Iris pigment epithelial cell (primary cell): ENCODE measurements at places on chromosomes 7 and 10.

GRCh38 chr7:69910150-69910549 is 311.9 kb downstream of the AUTS2 start:
- no peak for DNase-seq

GRCh38 chr10:56624082-56624481 is 263.0 kb upstream of the ZWINT start:
- DNase-seq, result no peak

- DNase-seq, result no peak
Observed at GRCh38 chr7:131057794-131058070, 269.9 kb upstream of the MKLN1 start.

DNA sequence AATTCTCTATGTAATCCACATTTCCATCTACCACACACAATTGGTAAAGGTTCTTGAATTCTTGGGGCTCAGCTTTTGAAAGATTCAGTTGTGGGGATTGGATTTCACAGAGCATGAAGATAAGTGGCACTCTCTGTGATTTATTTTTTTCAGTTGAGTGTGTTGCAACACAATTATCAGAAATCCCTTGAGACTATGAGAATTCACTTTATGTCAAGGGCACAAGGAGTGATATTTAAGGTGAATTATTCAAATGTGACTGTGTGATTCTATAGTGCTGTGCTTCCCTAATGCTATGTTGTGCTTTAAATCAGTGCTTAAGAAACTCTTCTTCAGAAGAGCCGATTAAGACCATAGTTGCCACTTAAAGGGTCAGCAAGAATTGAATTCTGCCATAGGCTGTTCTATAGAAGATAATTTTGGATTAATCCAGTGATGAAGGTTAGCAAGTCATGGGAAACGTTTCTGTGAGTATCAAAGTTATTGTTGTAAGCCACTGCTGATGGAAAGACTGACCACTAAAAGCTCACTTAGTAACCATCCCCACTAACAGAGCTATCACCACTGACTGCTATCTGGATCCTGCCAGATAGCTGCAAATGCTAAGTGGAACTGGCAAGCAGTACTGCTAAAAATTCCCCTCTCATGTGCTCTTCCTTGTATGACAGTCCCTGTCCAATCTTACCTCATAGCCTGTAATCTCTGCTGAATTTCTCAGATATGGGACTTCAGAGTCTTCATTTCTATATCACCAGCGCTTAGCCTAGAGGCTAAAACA is 134.0 kb upstream of the SEMA3D start:
- no peak for DNase-seq

DNA sequence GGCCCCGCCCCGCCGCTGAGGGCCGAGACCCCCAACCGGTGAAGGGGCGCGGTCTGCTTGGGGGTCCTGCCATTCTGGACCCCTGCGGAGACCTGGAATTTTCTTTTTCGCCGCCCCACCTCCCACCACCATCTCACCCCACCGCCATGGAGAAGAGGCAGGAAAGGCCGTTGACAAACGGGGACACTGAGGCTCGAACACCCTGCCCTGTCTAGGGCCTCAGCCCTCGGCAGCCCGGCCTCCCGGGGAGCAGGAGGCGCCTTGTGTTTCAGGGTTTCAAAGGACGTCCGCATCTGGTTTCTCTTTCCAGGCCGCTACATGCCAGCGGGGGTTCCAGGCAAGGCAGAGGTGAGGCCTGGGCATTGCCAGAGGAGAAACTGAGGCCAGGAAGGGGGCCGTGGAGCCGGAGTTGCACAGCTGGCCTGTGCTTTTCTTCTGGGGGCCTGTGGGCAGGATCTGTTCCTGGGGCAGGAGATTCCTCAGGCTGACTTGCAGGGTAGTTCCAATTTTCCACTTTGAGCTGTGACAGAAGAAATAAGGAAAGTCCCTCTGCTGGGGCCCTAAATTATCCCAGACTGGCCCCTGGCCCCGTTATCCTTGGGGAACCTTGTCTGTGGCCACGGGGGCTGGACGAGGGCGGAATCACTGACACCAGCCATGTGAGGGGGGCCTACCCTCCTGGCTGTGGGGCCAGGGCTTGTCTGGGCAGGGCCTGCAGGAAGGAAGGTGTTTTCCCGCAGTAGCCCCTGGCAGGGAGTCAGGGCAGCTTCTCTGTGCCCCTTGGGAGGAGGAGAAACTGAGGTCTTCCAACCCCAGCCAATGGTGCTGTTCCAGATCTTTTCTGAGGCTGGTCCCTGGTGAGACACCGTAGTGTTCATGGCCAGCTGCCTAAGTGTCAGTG is 900 bp upstream of the MICALL2 start:
- DNase-seq, result peak; percentile 16

DNA sequence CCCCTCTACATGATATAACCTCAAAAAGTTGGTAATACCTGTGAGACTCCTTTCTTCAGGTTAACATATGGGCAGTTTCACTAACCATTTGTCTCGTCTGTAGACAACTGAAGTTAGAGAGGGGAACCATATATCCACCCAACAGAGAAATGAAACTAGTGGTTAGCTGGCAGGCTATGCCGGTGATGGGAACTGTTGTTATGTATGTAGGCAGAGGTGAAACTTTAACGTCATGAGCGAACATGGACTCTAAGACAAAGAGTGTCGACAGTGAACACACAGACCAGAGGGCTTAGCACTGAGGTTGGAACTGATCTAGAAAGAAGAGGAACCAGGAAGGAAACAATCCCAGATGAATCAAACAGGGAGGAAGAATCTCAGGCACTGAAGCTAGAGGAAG is 112.4 kb downstream of the ELMO1 start:
- no peak for DNase-seq

DNA sequence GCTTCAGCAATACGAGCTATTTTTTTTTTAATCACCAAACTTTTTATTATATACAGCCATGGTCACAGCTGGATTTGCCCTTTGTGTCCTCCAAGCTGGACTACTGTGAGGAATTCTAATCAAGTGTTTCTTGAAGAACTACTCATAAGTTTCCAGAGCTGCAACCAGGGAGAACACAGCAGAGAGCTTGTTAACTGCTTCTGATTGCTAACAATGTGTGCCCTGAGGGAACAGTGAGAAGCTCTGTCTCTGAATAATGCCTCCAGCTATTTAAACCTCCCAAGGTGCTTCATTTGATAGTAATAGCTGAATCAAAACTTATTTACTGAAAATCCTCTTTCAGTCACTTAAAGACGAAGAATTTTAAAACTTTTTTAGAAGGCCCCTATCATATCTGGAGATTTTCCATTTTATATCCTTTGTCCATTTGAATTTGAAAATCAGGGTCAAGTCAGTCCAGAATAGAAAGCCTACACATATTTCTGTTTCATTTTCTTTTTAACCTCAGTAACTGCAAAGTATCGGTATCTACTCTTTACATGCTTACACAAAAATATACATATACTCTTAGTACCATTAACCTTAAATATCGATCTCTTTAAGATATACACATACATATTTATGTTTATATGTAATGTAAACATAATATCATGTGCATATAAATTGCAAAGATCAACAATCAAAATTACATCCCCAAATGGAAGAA is 1024.2 kb downstream of the GRM8 start:
- no peak for DNase-seq

DNA sequence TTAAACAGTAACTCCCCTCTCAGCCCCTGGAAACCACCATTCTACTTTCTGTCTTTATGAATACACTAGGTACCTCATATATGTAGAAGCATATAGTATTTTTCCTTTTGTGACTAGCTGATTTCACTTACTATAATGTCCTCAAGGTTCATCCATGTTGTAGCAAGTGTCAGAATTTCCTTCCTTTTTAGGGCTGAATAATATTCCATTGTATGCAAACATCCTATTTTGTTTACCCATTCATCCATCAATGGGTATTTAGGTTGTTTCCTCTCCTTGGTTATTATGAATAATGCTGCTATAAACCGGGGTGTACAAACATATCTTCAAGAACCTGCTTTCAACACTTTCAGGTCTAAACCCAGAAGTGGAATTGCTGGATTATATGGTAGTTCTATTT is 125.3 kb downstream of the SGMS1 start:
- DNase-seq, result no peak

DNA sequence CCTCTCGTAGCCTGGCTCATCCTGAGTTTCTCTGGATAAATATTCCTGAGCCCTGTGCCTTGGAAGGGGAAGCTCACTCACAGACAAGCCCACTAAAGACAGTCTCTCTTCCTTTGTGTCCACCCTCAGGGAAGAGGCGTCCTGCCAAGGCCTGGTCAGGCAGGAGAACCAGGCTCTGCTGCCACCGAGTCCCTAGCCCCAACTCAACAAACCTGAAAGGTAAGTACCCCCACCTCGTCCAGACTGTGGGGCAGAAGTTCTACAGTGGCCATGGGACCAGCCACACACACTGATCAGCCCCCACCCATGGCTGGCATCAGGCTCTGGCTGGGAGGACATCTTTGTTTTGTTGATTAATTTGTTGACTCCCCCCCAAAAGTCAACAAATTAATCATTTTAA is 2.8 kb downstream of the GPR15LG start:
- no peak for DNase-seq

DNA sequence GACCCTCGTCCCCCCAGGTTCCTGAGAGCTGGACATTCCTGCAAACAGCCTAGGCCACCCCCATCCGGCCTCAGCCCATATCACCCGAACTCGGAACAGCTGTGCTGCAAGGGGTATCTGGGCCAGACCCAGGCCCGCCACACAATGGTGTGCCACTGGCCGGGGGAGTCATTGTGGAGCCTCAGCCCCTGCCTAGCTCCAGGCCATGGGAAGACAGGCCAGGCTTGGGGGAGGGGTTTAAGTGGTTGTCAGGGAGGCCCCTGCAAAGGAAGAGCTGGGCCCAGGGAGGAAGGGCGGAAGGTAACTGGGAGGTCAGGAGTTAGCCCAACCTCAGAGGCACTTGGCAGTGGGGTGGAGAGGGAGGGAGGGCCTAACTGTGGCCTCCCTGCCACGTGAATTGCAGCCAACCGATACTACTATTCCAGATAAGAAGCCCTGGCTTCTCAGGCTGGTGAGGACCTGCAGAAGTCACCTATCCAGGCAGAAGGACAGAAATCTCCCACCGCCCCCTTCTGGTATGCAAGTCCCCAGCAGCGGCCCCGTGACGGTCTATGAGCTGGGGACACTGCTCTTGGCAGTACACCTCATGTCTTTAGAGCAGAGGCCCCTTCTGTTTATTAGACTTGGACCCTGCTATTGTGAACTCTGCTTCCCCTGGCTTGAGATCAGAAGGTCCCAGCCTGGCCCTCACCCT is 26.8 kb downstream of the VSIR start:
- peak; percentile 18 for DNase-seq

GRCh38 chr10:55500931-55501559 is 700.0 kb upstream of the PCDH15 start:
- peak; percentile 1 for DNase-seq

DNA sequence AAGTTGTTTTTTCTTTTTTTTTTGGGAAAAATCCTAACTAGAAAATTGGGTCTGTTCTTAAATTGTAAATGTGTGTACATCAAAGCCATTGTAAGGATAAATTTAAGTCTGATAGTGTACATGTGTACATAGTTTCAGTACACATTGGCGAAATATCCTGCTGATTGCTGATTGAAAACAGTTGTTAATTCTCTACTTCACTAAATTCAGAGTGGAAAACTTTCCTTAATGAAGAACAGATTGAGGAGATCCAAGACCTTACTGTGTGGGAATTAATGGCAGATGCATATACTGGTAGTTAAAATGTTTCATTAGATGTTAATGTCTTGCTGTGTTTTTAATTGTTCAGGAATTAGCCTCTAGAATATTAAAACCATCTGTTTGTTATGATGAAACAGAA is 506.0 kb downstream of the AUTS2 start:
- no peak for DNase-seq
